ENCODE measurements at places on chromosomes 7 and 10.

GRCh38 chr7:25009257-25009656, 29.3 kb upstream of the OSBPL3 start:
- no peak overlapping the region for H3K27ac ChIP-seq
- H3K27me3 ChIP-seq, result peaks cover 9% of the 10 kb centered on the region
- no peak for DNase-seq
- no peaks in the 10 kb centered on the region for H3K36me3 ChIP-seq

DNA sequence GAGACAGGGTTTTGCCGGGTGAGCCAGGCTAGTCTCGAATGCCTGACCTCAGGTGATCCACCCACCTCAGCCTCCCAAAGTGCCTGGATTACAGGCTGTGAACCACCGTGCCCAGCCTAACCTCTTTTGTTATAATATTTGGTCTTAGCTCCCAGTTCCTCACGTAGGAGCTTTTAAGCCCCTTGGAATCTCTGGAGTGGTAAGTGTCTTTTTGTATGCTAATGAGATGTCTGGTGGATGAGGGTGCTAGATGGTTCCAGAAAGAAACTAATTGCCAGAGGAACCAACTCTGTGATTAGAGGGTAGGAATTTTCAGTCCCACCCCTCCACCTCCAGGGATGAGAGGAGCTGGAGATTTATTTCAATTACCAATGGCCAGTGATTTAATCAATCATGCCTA, 5.3 kb upstream of the ARPC1A start:
- peaks cover 2% of the 10 kb centered on the region for H3K27me3 ChIP-seq
- H3K4me1 ChIP-seq, result peaks cover 3% of the 10 kb centered on the region
- no peak for DNase-seq
- H3K4me3 ChIP-seq, result no peak overlapping the region

GRCh38 chr10:114245121-114245791, 6.2 kb downstream of the VWA2 start:
- H3K4me3 ChIP-seq, result no peak overlapping the region
- no peaks in the 10 kb centered on the region for H3K36me3 ChIP-seq
- no peak overlapping the region for H3K27ac ChIP-seq
- DNase-seq, result no peak
- no peaks in the 10 kb centered on the region for H3K4me1 ChIP-seq

DNA sequence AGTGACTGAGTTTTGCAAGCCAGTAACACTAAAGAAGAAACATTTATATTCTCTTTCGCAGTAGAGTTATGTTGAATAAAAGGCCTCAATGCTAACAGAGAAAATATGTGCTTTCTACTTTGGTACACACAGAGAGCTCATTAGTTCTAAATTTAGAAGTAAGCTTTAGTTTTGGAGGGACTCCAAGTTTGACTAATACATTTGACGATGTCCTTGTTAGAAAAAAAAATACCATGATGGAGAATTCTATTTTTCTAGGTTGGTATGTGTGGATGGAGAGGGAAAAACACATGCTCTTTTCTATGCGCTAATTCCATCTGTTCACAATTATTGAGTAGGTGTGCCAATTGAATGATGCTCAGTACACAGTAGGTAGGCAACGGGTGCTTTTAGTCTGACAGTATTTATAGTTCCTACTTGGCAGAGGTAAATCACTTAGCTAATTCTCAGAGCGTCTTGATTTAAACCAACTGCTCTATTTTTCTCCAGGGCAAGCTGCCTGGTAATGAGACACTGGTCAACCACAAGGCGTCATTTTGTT, 327.2 kb upstream of the AKR1E2 start:
- DNase-seq, result no peak
- H3K27ac ChIP-seq, result no peak overlapping the region
- no peak overlapping the region for H3K4me3 ChIP-seq

Data from T-helper 2 cell treated with Interferon-gamma antibody and Interleukin-4, amounts not matched to agents 5 μg/mL and 100 μg/mL, for 36 hours (primary cell).